NCI-H187 treated with DMSO at 0.1 percent for 48 hours (cell line): ENCODE measurements at places on chromosomes 1 and 21.

DNA sequence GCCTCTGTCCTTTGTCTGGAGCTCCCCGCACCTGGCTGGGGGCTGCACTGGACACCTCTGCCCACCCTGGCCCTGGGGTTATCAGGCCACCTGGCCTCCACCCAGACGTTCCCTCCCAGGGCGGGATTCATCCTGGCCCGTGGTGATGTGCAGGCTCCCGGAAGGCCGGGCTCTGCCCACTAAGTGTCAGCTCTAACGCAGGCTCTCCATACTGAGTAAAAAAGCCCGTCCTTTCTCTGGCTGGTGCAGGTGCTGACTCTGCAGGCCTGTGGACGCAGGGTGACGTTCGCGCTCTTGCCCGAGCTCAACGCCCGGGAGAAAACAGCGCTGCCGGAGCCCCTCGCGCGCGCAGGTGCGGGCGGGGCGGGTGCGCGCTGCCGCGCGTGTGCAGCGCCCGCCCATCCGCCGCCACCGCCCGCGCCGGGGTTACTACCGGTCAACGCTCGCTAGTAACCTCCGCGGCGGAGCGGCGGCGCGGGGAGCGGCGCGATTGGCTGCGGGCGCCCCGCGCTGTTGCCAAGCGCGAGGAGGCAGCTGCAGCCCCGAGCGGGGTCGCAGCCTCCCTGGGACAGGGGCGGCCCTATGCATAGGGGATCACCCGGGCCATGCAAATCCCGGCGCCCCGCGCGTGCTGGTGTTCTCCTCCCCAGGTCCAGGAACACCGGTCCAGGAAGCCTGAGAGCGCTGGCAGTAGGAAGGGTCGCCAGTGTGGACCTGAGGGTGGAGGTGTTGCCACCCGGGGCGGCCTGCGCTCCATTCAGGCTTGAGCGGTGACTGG lies 15.7 kb downstream of the ABCG1 start:
- no peak for DNase-seq

- no peak for DNase-seq
Observed at GRCh38 chr1:59898927-59899326, 27.6 kb downstream of the CYP2J2 start.

DNA sequence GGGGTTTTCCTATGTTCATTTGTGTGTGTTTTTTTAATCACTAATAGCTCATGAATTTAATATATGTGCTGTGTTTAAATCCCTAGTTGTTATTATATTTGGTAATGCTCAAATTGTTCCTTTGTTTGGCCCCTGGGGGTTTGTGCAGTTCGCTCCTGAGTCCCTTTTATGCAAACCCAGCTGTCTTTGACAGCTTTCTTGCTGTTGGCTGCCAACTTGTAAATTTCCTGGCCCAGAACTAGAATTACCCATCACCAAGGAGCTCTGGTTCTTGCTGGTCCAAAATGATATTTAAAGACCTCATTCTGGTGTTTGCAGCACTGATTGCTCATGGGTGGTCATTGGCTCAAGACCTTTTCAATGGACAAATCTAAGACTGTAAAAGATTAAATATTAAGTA lies 39.6 kb upstream of the PGBD5 start:
- DNase-seq = no peak

DNA sequence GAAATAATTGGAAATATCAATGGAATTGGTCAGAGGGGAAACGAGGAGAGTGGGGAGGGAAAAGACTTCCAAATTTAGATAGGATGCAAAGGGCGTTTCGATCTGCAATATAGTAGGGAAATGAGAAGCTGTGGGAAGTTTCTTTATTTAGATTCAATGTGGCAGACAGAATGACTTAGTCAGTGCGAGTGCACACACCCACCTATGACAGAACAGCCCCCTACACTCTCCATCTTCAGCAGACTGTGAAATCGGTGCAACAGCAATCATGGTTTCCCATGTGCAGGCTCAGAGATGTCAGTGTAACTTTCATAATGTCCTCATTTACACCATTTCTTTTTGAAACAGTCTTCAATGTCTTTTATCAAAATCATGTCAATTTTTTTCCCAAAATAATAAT lies 46.0 kb downstream of the DIP2A start:
- no peak for DNase-seq

- DNase-seq = no peak
Observed at GRCh38 chr1:112893288-112894009, 62.5 kb downstream of the SLC16A1 start.

GRCh38 chr1:151854658-151855057 lies 1.1 kb upstream of the THEM5 start:
- DNase-seq = no peak

DNA sequence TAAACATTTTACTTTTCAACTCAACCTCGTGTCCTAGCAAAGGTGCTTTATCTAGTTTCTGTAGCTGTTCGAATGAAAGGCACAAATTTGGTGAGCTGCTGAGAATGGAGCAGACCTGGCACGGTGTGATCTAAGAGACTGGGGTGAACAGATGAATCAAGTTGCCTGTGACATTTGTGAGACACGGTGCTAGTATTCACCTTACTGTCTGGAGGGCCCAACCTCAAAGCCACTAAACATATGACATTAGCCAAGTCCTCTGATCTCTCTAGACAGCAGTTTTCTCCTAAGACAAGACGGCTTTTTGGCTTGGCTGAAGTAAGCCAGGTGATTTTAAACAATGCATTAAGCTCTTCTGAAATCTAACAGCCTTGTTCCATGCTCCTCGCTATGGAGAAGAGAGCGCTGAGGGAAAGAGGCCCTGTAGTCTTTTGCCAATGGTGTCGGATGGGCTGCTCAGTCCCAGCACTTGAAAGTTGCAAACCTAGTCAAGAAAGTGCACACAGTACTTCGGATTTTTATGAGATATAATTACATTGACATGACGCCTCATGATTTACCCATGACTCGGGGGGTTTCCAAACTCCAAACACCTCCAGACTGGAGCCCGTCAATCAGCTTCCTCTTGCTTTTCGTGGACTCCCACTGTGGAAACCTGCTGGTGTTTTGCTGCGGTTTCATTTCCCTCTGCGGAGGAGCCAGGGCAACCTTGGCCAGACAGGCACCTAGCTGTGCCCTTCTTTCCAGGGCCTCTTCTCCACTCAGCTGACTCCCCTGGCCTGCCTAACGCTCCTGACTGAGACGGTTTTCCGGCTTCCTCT lies 794 bp upstream of the TOR3A start:
- DNase-seq = no peak

DNA sequence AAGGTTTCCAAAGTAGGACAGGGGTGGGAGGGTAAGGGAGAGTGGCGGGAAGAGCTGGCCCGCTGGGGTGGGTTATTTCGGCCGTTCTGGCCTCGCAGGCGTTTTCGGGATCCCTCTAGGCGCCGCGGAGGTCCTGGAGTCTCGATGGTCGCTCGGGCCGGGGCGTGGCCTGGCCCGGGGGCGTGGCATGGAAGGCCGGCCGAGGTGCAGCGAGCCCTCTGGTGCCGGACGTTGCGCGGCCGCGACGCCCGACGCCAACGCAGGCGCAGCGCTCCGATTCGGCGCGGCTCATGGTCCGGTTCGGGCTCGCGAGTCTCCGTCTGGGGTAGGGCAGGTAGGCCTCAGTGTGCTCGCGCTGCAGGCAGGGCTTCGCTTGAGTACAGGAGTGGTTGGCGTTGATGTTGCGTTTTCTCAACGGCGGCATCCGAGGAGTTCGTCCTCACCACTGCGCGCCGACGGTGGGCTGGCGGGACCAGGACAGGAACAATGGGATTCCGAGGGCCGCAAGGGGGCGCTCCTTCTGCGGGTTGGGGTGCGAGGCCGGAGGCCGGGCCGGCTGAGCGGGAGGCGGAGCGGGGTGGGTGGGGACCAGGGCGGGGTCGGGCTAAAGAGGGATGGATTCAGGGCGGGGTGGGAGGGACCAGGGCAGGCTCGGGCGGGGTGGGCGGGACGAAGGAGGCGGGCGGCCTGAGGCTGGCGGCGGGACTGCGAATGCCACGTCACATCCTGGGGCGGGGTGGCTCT lies at the start of gene PGBD2:
PGBD2 (plus strand) TSS at position 227 of the 744 bp plus-strand sequence. CDS start 7,628 bp downstream, outside the sequence.
- no peak for DNase-seq

DNA sequence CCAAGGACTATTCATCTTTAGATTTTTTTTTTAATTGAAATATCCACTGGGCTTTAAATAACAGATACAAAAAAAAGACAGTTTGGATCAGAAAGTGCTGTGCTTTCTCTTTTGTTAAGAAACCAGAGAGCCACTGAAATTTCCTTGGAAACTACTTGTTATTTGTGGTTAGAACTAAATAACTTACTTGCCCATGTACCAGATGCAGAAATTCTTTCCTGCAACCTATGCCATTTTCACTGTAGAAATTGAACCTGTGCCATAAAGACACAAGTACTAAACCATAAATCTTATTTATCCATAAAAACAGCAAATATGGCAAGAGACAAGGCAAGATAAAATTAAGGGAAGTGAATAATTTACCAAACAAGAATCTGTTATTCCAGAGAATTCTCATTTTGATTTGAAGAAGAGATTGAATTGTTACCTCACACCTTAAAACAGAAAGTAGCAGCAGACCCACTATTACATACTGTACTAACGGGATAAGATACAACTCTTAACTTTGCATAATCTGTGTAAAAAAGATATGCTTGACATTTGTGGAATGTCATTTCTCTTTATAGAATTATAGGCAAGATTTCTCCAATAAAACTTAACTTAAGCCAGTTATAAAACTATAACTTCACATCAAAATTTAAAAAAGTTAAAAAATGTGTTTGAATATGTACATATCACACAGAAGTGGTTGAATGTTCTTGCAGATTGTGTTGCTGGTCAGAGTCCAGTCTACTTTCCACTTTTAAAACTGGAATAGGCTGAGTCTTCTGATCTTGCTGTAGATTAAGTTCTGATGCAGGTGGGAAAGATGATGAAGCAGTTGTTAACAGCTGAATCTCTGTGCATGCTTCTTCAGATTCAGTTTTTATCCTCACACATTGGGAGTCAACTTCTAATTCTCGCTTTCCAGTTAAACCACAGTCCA lies 6.3 kb upstream of the PHTF1 start:
- DNase-seq = no peak

GRCh38 chr1:236325567-236325966 lies 43.8 kb upstream of the ERO1B start:
- no peak for DNase-seq

GRCh38 chr1:6358757-6359201 lies 34.8 kb downstream of the ACOT7 start:
- no peak for DNase-seq

- no peak for DNase-seq
Observed at GRCh38 chr1:107533436-107533835, 392.6 kb downstream of the NTNG1 start.

DNA sequence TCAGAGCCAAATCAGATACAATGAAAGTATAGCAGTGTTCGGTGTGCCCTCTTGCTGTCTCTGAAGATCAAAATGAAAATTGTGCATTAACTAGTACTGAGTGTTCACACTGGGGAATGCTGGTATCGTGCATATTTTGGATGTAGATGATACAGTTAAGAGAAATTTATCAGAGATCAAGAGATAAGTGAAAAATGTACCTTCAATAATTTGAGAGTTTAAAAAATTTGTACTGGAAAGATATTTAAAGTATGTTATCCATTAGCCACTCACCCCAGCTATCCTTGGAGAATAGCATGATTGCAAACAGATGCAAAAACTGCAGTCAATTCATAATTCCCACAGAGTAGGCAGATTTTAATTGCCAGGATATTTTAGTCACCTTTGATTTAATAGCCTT lies 56.4 kb downstream of the GREM2 start:
- no peak for DNase-seq

GRCh38 chr1:39165488-39165887 lies 39.0 kb upstream of the MACF1 start:
- no peak for DNase-seq

DNA sequence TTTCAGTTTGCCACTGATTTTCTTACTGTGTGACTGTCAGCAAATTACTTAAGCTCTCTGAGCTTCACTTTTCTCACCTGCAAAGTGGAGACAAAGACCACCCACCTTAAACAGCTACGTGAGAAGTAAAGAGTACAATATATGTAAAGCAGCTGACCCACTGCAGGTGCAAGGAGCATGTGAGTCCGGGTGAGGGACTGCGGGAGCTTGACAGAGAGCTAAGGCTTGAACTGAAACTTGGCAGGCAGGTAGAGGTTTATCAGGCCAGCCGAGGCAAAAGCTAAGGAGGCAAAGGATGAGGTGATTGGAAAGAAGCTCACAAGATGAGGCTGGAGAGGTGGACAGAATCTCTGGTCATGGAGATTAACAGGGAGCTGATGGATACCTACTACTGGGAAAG lies 36.6 kb downstream of the NIBAN1 start:
- DNase-seq = no peak

DNA sequence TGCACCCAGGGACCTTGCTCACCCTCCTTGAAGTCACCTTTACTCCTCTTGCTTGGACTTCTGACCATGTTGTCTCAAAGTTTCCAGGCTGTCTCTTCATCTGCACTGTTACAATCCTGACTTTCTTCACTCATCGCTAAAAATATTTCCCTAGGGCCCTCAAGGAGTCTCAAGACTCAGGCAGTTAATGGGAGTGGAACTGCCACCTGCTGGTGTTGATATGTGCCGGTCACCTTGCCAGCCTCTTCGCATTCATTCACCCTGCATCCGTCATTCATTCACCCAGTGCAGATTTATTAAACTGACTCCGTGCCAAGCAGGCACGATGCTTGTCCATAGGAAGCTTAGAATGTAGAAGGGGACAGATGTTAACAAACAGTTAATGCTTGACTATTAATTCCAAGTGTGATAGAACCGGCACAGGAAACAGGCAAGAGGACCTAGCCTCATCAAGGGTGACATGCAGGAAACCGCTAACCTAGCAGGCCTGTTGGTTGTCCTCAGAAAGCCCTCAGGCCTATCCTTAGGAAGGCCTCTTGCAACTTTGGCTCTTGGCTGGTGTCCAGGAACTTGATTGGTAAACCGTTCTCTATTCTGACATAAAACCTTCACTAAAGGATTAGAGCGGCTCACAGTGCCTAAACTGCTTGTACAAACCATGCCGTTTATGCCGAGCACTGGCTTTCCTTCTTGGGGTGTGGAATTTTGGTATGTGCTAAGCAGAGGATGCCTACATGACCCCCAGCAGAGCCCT lies 342.2 kb downstream of the CAMTA1 start:
- DNase-seq = no peak

DNA sequence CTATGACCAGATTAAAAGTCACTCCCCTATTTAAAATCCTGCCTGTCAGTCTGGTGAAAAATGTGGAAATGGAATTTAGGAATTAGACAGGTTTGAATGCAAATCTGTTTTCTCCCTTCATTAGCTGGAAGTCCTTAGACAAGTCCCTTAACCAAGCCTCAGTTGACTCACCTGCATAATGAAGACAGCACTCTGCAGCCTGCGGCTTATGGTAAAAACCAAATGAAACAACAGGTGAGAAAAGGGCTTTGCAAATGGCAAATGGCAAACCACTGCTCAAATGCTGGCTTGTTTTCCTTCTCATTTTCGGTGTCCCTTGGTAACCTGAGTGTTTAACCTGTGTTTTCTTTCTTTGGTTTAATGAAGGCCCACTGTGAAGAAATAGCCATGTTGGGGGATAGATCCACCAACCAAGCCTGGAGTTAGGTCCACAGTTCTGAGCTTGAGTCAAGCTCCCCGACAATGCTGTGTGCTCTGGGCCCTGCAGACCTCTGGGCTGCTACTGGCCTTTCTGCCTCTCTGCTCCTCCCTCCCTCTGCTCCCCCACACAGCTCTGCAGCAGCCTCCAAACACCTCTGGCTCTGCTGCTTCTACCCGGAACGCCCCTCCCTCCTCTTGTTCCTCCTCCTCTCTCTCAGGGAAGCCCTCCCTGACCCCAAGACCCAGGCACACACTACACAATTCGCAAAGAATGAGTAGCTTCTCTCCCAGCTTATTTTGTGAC lies 641.8 kb downstream of the MATN1 start:
- no peak for DNase-seq

GRCh38 chr1:67556297-67556900 lies 126.2 kb upstream of the SERBP1 start:
- DNase-seq = no peak
